ENCODE measurements at places on chromosomes 3 and 15.

- DNase-seq, result peak; percentile 61
Measured at GRCh38 chr15:98147415-98147814, 186.9 kb downstream of the ARRDC4 start.

- DNase-seq, result no peak
Measured at GRCh38 chr3:40968666-40969065, 230.6 kb upstream of the CTNNB1 start.

DNA sequence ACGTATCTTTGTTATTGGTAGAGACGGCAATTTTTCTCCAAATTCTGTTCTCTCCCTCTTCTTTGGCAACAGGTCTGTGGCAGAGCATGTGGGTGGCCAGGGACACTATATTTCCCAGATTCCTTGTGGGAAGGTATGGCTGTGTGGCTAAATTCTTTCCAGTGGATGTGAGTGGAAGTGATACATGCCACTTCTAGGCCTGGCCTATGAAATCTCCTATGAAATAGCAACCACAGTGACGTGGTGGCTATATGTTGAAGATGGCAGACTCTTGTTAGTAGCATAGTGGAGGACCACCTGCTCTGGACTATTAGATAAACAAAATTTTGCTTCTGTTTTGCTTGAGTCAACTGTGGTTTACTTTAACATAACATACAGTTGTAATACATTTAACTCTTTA lies 243.3 kb downstream of the IL20RB start:
- DNase-seq, result no peak

DNA sequence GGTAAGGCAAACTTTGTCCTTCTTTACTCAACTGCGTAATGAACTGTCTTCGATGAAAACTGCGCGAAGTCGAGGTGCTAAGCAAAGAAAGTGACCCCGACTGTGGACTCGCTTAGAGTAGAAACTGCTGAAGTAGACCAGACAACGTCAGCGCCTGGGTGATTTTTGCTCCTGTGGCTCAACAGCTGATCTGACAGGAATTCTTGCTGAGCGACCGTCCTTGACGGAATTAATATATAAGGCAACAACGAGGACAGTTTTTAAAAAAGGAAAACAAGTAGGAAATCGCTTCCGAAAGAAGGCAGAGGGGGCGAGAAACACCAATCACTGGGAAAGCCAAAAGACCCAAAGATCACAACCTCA lies 541 bp downstream of the RPS27L start:
- DNase-seq, result peak; percentile 35

- no peak for DNase-seq
Measured at GRCh38 chr3:100020876-100021644, 93.2 kb downstream of the FILIP1L start.

- no peak for DNase-seq
Measured at GRCh38 chr15:36447373-36447772, 132.1 kb upstream of the CDIN1 start.

Measured in Kasumi-1 (cell line).